Right atrium auricular region (tissue), 2 donors: ENCODE measurements at places on chromosomes 12 and 14. TPM values are rescaled to one million over a fixed set of nuclear protein-coding genes. Genes with fewer than 3 reads are reported as not detected.

Gene SPRYD3
- total RNA-seq, result 33.5 TPM

Gene FBLN5
- total RNA-seq, result 132 TPM

Gene LHX5
- total RNA-seq, result not detected

Gene SIX1
- total RNA-seq, result not detected

Gene CYP46A1
- total RNA-seq, result 1.4 TPM

Gene PLEKHG7
- not detected for total RNA-seq

Gene MARCHF9
- total RNA-seq, result 11.6 TPM

Gene CLSTN3
- 8.3 TPM for total RNA-seq
